H54 (cell line): ENCODE measurements at places on chromosomes 5 and 9.

- DNase-seq, result no peak
These were observed 40.6 kb downstream of the TSPAN17 start for GRCh38 chr5:176687881-176688280.

DNA sequence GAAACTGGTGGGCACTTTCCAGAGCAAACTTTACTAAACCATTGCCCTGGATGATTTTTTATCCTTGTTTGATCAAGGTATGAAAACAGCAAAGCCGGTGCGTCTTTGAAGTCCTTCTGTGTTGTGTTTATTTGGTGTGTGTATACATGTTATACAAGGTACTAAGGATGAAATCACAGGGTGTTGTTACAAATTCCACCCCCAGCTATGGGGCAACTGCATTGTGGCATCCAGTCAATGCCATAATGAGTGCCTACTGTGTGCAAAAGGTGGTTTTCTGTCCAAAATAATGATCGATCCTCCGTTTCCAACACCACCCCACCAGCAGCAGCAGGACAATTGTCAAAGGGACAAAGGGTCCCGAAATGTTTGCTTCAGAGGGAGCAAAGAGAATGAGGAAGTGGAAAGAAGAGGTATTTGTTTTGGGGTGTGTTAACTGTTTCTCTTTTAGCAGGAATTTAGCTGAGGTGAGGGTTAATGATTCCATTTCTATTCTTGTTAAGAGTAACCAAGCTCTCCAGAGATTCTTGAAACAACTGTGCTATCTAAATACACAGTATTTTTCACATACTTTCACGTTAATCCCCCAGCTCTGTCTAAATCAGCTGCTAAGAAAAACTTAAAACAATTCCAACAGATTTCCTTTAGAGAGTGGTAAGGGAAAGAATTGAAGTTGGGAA, 568.7 kb upstream of the KLF4 start:
- DNase-seq, result no peak

GRCh38 chr5:50984640-50985039, 318.2 kb downstream of the PARP8 start:
- no peak for DNase-seq

DNA sequence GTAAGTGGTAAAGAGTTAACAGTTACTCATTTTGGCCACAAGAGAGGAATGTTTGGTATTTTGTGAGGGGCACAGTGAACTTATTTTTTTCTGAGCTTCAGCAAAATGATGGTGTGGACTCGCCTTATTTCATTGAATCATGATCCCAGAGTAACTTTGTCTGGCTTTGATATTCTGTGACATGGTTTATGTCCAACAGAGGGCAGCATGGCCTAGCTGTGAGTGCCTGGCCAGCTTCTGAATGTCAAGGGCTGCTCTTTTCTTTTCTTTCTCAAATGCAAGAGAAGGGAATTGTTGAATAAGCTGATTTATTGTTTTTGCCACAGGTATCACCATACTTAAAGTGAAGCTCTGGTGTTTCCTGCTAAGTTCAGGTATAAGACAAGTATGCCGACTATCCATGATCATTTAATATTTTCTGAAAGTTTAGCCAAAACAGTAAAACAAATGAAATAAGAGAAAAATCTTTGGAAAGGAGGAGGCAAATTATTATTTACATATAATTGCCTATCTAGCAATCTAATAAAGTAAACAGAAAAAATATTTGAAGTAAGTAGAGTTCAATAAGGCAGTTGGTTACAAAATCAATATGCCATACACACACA, 31.7 kb downstream of the MRPL22 start:
- DNase-seq, result no peak

DNA sequence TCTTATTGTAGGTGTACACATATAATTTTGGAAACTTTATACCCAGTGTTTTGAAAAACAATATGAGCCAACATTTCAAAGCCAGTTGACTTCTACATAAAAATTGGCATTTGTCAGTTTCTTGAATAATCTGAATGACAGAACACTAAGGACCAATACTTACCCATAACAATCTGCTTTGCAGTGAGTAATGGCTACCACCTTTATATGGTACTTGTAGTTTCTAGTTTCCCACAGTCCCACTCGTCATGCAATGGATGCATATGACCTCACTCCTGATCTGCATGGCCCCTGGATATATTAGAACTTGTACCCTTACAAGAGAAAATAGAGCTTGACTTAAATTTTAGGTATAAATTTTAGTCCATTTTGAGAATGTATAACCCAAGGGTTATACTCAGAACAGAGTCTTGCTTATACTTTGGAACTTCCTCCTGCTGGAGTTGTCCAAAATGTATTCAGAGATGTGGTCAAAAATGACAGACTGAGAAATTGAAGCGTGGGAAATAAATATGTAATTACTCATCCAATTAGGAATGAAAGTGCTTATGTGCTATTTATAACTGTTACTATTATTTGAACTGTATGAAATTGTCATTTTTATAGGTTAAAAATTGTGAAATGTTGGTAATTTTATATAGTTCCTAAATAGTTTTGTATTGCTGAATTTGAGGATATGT, 19.5 kb downstream of the XRCC4 start:
- DNase-seq, result no peak

DNA sequence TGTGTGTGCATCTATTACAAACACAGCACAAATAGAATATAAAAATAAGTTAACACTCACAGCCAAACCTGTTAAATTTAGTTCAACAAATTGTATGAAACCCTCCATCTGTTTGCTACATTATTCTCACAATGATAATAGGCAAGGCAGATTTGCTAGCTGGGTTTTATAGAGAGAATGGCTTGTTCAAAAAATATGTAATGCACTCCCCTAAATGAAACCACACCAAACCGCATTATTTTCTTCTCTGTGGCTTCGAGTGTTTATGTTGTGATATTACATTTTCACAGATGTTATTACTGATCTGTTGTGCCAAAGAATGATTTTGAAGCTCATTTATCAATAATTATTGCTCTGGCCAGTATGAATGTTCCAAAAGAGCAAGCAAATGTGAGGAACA, 92.9 kb downstream of the SPATA31D1 start:
- no peak for DNase-seq

GRCh38 chr5:36027711-36028110, 36.5 kb upstream of the UGT3A1 start:
- DNase-seq, result no peak

- DNase-seq, result no peak
These were observed 8.2 kb upstream of the BTF3 start for GRCh38 chr5:73490088-73490487.

DNA sequence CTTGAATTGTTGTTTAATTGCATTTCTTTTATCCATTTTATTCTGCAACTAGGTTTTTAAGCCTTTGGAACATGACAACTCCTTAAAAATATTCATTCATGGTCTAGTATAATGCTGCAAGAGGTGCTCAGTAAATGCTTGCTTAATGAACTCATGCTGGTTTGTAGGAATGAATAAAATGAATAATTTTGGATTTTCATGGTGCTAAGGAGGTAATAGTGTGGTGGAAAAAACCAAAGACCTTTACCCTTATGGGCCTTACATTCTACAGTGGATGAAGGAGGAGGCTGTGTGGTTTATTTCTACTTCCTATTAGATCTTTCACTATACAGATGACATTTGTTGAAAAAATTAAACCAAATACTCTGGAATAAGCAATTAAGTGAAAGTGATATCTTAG, 43.4 kb downstream of the LRRTM2 start:
- no peak for DNase-seq

- no peak for DNase-seq
These were observed 217.0 kb upstream of the TARS1 start for GRCh38 chr5:33223563-33224284.

- DNase-seq, result no peak
These were observed 21.8 kb upstream of the RLN1 start for GRCh38 chr9:5361326-5362010.

DNA sequence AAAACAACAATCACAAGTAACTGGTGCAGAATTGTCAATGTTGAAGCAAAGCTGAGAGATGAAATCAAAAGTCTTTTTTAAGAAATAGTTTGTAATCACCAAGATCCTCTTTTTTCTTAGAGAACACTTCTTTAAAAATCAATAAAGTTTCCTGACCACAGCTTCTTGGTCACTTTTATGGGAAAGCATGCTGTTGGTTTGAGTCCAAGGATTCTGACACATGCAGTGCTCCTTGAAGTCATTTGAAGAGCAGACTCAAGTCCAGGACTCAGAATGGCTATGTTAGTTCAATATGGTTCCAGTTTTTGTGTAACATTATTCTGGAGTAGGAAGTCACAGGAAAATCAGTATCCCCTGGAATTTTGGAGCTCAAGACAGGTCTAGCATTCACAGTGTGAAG, 480.6 kb downstream of the NR2F1-AS1 start:
- no peak for DNase-seq

GRCh38 chr9:37508834-37509206, 23.1 kb downstream of the POLR1E start:
- no peak for DNase-seq

- peak; percentile 16 for DNase-seq
These were observed 96.5 kb upstream of the CAST start for GRCh38 chr5:96565582-96566265.

DNA sequence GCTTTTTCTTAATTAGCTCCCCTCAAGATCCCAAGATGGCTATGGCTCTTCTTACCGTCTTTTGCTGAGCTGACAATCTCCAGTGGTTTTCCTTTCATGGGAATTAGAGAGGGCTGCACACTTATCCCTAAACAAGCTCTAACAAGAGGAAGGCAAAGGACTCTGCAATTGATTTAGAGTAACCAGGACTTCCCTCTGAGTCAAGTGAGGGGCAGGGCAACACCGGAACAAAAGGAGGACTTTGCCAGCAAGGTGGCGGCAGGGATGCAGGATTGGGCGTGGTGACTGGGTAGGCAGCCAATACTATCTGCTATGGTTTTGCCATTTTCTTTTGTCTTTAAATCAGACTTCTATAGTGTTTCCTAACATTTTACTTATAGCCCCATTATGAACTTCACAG, 9.8 kb downstream of the SLC44A1 start:
- no peak for DNase-seq

GRCh38 chr5:167573370-167574127, 717.9 kb upstream of the WWC1 start:
- peak; percentile 18 for DNase-seq
